ENCODE measurements at places on chromosomes 16 and 17. TPM values are rescaled to one million over a fixed set of nuclear protein-coding genes. Genes with fewer than 3 reads are reported as not detected.

The GFAP gene
- 0.42 TPM for total RNA-seq

The KRT15 gene
- total RNA-seq = not detected

DNA sequence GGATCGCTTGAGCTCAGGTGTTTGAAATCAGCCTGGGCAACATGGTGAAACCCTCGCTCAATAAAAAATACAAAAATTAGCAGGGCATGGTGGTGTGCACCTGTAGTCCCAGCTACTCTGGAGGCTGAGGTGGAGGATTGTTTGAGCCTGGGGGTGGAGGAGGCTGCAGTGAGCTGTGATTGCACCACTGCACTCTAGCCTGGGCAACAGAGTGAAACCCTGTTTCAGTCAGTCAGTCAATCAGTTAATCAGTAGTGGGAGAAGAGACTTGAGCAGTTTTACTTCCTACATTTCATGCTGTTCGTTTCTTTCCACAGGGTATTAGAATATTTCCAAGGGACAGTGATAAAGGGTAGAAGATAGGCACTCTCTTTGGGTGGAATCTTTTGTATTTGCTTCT lies 8.8 kb downstream of the MAP3K3 start:
- no peak overlapping the region for H3K4me3 ChIP-seq
- no peaks in the 10 kb centered on the region for H3K27me3 ChIP-seq
- peaks cover 3% of the 10 kb centered on the region for H3K4me1 ChIP-seq
- H3K36me3 ChIP-seq = peaks cover 11% of the 10 kb centered on the region
- no peak overlapping the region for H3K27ac ChIP-seq
- no peak for DNase-seq

DNA sequence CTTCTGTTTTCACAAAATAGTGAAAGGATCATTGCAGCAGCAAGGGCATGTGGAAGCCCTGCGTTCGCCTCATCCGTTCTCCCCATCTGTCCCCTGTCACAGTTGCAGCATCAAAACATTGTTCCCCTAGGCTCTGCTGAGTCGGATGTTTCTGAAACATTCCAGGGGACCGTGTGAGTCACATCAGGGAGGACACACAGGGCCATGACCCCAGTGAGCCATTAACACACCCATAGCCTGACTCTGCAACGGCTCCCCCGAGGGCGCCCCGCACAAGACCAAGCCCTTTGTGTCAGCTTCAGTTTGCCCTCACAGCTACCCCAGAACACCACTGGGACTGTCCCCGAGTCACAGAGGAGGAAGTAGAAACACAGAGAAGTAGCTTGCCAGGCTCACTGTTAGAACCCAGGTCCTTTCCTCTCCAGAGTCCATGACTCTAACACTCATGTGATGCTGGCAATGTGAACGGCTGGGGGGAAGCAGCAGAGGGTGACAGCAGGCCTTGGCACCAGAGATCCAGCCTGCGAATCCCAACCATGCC lies 63.3 kb upstream of the HSBP1 start:
- H3K36me3 ChIP-seq = no peaks in the 10 kb centered on the region
- DNase-seq = no peak
- no peaks in the 10 kb centered on the region for H3K4me1 ChIP-seq
- no peaks in the 10 kb centered on the region for H3K27me3 ChIP-seq
- H3K4me3 ChIP-seq = no peak overlapping the region
- H3K27ac ChIP-seq = no peak overlapping the region

DNA sequence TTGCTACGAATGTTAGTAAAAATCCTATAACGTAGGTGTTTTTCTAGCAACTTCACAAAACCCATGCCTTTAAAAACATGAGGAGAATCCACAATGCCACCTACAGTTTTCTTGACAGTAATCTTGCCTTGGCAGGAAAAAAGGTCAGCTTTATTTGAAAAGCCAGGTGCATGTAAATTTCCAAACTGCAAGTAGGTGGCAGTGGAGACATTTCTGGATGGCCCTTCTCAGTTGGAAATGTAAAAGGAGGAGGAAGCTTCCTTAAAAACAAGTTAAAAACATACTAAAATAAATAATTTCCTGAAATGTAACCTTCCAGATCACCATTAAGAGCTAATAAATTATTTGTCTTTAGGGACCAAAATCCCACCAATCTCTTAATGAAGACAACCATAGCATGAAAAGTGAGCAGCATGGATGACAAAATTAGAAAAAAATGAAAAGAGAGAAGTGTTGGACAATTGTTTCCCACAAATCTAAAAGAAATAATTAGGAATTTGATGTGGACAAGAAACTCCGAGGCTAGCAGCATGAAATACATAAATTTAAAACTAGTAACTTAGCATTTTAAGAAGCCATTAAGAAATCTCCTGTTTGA lies 152.2 kb downstream of the SNX11 start:
- H3K4me1 ChIP-seq = no peaks in the 10 kb centered on the region
- H3K27me3 ChIP-seq = peaks cover 7% of the 10 kb centered on the region
- DNase-seq = no peak
- H3K36me3 ChIP-seq = no peaks in the 10 kb centered on the region
- H3K27ac ChIP-seq = no peak overlapping the region

GRCh38 chr17:64343071-64343774 lies 47.4 kb downstream of the PECAM1 start:
- H3K36me3 ChIP-seq = no peaks in the 10 kb centered on the region
- DNase-seq = no peak
- H3K4me1 ChIP-seq = peaks cover 15% of the 10 kb centered on the region
- H3K27me3 ChIP-seq = no peaks in the 10 kb centered on the region
- no peak overlapping the region for H3K4me3 ChIP-seq

DNA sequence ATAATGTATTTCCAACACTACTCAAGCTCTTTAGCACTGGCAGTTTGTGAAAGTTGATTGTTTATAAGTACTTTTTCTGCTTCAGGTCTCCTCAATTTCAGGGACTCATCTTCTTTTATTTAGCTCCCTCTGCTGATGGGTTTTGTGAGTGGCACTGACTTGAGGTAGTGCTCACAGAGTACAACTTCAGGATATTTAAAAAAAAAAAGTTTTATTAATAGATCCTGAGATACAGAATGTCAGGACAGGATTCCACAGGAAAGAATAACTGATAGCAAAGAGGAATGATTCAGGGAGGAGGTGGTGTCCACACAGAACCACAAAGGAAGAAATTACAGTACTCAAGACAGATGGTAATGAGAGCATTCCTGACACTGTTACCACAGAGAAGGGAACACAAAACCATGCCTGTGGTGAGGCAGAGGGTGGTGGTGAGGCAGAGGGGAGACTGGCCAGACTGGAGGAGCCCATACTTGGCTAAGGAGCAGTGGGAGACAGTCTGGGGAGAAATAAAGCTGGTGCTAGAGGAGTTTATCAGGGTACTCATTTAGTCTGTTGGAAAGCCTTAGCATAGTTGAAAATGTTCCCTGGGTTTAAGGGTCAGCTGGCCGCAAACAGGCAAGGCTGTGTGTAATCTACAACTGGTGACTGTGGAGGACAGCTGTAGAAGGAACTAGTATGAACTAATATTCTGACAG lies 63.7 kb downstream of the SPAG9 start:
- H3K4me1 ChIP-seq = peaks cover 30% of the 10 kb centered on the region
- DNase-seq = no peak
- no peak overlapping the region for H3K4me3 ChIP-seq
- peak overlapping the region; percentile 69 for H3K27ac ChIP-seq
- H3K27me3 ChIP-seq = no peaks in the 10 kb centered on the region
- no peaks in the 10 kb centered on the region for H3K36me3 ChIP-seq

GRCh38 chr17:67238991-67239390 lies 6.0 kb downstream of the HELZ start:
- no peak for DNase-seq
- H3K4me1 ChIP-seq = peaks cover 24% of the 10 kb centered on the region
- no peak overlapping the region for H3K4me3 ChIP-seq
- no peak overlapping the region for H3K27ac ChIP-seq

GRCh38 chr17:51734462-51734861 lies 424.1 kb downstream of the CA10 start:
- H3K4me1 ChIP-seq = no peaks in the 10 kb centered on the region
- H3K27me3 ChIP-seq = no peaks in the 10 kb centered on the region
- no peaks in the 10 kb centered on the region for H3K36me3 ChIP-seq
- H3K27ac ChIP-seq = no peak overlapping the region
- no peak overlapping the region for H3K4me3 ChIP-seq

- H3K4me3 ChIP-seq = no peak overlapping the region
- no peak overlapping the region for H3K27ac ChIP-seq
- no peaks in the 10 kb centered on the region for H3K4me1 ChIP-seq
- no peak for DNase-seq
- H3K27me3 ChIP-seq = no peaks in the 10 kb centered on the region
- H3K36me3 ChIP-seq = no peaks in the 10 kb centered on the region
Measured at GRCh38 chr16:35793601-35794000, 2334.2 kb downstream of the TP53TG3F start.

- H3K27me3 ChIP-seq = peaks cover 2% of the 10 kb centered on the region
- no peak for DNase-seq
- no peaks in the 10 kb centered on the region for H3K36me3 ChIP-seq
Measured at GRCh38 chr16:86338403-86339115, 171.8 kb upstream of the FOXF1 start.

DNA sequence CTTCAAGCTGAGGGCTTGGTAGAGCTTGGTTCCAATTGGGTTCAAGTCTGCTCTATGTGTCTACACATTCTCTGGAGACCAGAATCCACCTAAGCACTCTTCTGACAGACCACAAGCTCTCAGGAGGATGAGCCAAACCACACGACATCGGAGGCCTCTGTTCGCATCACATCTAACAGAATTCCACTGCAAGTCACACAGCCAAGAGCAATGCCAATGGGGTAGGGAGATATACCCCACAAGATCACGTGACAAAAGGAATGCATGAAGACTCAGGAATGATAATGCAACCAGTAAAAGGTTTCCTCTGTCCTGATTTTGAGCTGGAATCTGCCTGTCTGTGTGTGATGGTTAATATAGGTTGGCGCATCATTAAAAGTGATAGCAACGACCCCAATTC lies 46.6 kb upstream of the RPL38 start:
- no peaks in the 10 kb centered on the region for H3K36me3 ChIP-seq
- no peaks in the 10 kb centered on the region for H3K4me1 ChIP-seq
- peak; percentile 3 for DNase-seq
- H3K27me3 ChIP-seq = no peaks in the 10 kb centered on the region
